Epithelial cell of proximal tubule (primary cell): ENCODE measurements at places on chromosomes 13 and 19. TPM values are rescaled to one million over a fixed set of nuclear protein-coding genes. Genes with fewer than 3 reads are reported as not detected.

Gene ADAT3
- total RNA-seq = 10.3 and 12.6 TPM in 2 replicates

Gene CGB8
- total RNA-seq = 1.2 TPM in 2 replicates

Gene CYP4F12
- total RNA-seq = not detected in 2 replicates

- no peak for DNase-seq
Measured at GRCh38 chr13:98324105-98324504, 147.0 kb upstream of the RNF113B start.

- no peak for DNase-seq
Measured at GRCh38 chr13:93328943-93329342, 102.3 kb downstream of the GPC6 start.

- DNase-seq = no peak
Measured at GRCh38 chr13:35499676-35500075, 23.2 kb upstream of the MAB21L1 start.
